ENCODE measurements at places on chromosomes 5 and 9.
A peak's percentile ranks its signal among the peaks of the same experiment; 100 is the strongest.

GRCh38 chr5:83145882-83146331 is 68.6 kb downstream of the XRCC4 start:
- no peaks in the 10 kb centered on the region for H3K27me3 ChIP-seq
- no peaks in the 10 kb centered on the region for H3K36me3 ChIP-seq
- H3K27ac ChIP-seq: no peak overlapping the region

GRCh38 chr5:134120386-134121138 is 6.1 kb downstream of the TCF7 start:
- H3K4me1 ChIP-seq: peaks cover 4% of the 10 kb centered on the region
- H3K4me3 ChIP-seq: peak overlapping the region; percentile 24
- H3K27ac ChIP-seq: no peak overlapping the region
- peaks cover 1% of the 10 kb centered on the region for H3K36me3 ChIP-seq
- DNase-seq: no peak
- H3K27me3 ChIP-seq: peaks cover 10% of the 10 kb centered on the region

- H3K27ac ChIP-seq: no peak overlapping the region
- H3K4me3 ChIP-seq: no peak overlapping the region
- no peak for DNase-seq
- H3K27me3 ChIP-seq: peaks cover 8% of the 10 kb centered on the region
- H3K4me1 ChIP-seq: peaks cover 4% of the 10 kb centered on the region
Measured at GRCh38 chr5:177588413-177588909, 3.5 kb upstream of the TMED9 start.

DNA sequence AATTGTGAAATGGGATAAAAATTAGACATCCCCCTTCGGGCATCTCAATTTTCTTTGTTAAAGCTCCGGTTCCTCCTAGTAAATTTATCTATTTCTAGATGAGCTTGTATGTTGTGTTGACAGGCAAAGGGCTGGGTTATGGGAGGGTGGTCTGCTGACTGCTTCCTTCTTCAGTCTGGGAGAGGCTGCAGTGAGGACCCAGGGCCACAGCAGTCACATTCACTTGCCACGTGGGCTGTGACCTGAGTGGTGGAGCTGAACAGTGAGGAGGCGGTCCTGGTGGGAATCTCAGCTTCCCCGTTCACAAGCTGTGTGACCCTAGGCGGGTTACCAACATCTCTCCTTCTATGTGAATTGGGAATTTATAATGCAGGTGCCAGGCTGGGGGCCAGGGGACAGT is 57.5 kb upstream of the RXRA start:
- no peaks in the 10 kb centered on the region for H3K36me3 ChIP-seq
- no peak overlapping the region for H3K4me3 ChIP-seq
- DNase-seq: no peak
- no peaks in the 10 kb centered on the region for H3K27me3 ChIP-seq
- H3K27ac ChIP-seq: no peak overlapping the region

GRCh38 chr5:120538644-120539043 is 74.5 kb downstream of the PRR16 start:
- no peak overlapping the region for H3K27ac ChIP-seq
- DNase-seq: no peak
- no peaks in the 10 kb centered on the region for H3K27me3 ChIP-seq
- no peaks in the 10 kb centered on the region for H3K36me3 ChIP-seq
- H3K4me3 ChIP-seq: no peak overlapping the region

DNA sequence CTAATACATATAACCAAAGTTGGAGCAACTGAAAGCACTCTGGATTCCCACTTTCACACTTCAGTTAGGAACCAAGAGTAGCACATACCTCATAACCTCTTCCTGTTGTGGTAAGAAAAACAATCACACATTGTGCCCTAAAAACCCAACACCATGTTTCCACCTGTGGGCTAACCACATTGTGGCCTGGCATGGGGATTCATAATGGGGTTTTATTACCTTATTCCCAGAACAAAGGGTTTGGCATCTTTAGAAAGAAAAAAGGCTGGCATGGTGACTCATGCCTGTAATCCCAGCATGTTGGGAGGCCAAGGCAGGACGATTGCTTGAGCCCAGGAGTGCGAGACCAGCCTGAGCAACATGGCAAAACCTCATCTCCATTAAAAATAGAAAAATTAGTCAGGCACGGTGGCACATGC is 60.6 kb downstream of the HSD17B3 start:
- peaks cover 7% of the 10 kb centered on the region for H3K4me1 ChIP-seq
- H3K27me3 ChIP-seq: no peaks in the 10 kb centered on the region
- no peak overlapping the region for H3K27ac ChIP-seq
- DNase-seq: no peak

DNA sequence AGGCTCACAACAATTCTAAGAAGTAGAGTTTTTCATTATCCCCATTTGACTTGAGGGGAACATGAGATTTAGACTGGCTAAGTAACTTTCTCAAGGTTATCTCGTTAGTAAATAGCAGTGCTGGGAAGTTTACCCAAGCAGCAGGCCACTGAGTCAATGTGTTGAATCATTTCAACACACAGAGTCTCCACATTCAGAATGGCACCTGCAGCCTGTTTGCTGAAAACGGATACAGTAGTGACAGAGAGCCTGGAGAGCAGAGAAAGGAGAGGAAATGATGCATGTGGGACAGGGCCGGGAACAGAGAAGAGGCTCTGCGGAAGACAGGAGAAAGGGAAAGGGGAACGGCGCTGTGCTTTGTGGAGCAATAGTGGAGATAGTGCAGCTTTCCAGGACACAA is 33.5 kb upstream of the ZSWIM6 start:
- H3K4me1 ChIP-seq: peaks cover 15% of the 10 kb centered on the region
- DNase-seq: no peak
- H3K27me3 ChIP-seq: no peaks in the 10 kb centered on the region
- H3K4me3 ChIP-seq: no peak overlapping the region
- no peaks in the 10 kb centered on the region for H3K36me3 ChIP-seq

DNA sequence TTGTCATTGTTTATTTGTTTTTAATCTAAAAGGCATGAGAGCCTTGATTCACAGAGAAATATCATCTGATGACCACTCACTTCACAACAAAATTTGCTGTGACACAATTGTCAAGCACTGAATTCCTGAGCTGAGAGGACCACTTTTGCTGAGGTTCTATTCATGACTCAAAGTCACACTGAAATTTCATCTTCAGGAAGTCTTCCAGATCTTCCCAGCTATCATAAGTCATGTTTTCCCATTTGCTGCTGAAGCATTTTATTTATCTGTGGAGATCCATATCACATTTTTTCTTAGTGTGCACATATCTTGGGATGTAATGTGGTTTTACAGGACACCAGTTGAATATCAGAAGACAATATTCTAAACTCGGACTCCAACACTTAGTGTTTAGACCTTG is 255.1 kb upstream of the TRIM32 start:
- no peak overlapping the region for H3K27ac ChIP-seq
- no peak overlapping the region for H3K4me3 ChIP-seq
- no peaks in the 10 kb centered on the region for H3K4me1 ChIP-seq
- no peaks in the 10 kb centered on the region for H3K27me3 ChIP-seq

- no peaks in the 10 kb centered on the region for H3K27me3 ChIP-seq
- peaks cover 4% of the 10 kb centered on the region for H3K4me1 ChIP-seq
- H3K36me3 ChIP-seq: no peaks in the 10 kb centered on the region
- DNase-seq: no peak
Measured at GRCh38 chr9:89929315-89929672, 324.5 kb downstream of the GADD45G start.

- peaks cover 46% of the 10 kb centered on the region for H3K4me1 ChIP-seq
- H3K27ac ChIP-seq: peak overlapping the region; percentile 71
- H3K36me3 ChIP-seq: no peaks in the 10 kb centered on the region
- peak overlapping the region; percentile 87 for H3K4me3 ChIP-seq
- H3K27me3 ChIP-seq: no peaks in the 10 kb centered on the region
Measured at GRCh38 chr9:124259158-124259808, 1.5 kb downstream of the NEK6 start.

DNA sequence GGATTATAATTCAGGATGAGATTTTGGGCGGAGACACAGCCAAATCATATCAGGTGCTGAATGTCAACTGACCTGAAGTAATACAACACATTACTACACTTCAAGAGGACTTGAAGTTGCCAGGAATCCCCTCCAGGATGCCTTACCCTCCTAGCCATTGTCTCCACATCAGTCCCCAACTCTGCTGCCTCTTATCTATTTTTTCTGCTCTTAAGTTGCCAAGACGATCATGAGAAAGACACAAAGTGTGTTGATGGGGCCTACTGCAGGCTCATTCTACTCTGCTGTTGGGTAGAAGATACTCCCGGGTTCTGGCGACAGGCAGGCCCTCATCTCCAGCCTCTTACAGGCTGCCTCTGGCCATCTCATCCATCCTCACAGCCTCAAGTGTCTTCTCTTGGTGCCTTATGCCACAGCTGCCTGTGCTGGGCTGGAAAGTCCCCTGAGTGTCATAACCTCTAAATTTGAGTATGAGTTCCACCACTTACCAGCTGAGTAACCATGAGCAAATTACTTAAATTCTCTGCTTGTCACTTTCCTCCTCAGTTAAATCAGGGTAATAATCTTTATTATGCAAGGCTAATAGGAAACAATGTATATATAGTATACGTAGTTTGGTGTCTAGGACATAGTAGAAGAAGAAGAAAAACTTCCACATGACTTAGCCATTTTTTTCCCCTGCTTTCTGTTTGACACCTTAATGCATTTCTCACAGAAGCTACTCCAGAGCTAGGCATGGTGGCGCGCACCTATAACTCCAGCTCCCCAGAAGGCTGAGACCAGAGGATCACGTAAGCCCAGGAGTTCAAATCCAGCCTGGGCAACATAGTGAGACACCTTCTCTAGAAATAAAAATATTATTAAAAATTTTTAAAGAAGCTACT is 73.0 kb upstream of the SNX2 start:
- H3K36me3 ChIP-seq: no peaks in the 10 kb centered on the region
- peaks cover 4% of the 10 kb centered on the region for H3K4me1 ChIP-seq
- DNase-seq: no peak
- no peak overlapping the region for H3K4me3 ChIP-seq
- H3K27ac ChIP-seq: no peak overlapping the region

DNA sequence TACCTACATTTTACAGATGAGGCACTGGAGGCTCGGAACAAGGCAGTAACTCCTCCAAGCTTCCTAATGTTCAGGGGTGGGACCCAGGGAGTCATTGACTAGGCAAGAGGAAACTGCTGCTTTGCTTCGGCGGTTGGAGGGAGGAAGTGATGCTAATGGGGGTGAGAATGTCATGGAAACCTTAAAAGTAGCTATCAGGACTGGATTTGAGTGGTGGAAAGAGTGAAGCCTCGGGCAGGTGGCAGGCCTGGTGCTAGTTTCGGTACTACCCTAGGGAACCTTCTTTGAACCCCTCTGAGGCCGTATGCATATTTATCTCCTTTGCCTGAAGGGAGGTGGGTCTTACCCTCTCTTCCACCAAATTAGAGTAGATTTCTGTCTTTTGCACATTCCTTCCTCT is 1.6 kb downstream of the BSPRY start:
- H3K36me3 ChIP-seq: no peaks in the 10 kb centered on the region
- DNase-seq: no peak
- no peak overlapping the region for H3K4me3 ChIP-seq
- H3K4me1 ChIP-seq: peaks cover 2% of the 10 kb centered on the region
- no peak overlapping the region for H3K27ac ChIP-seq

- H3K27ac ChIP-seq: no peak overlapping the region
- H3K4me3 ChIP-seq: no peak overlapping the region
- H3K36me3 ChIP-seq: peaks cover 6% of the 10 kb centered on the region
- no peaks in the 10 kb centered on the region for H3K27me3 ChIP-seq
- peaks cover 5% of the 10 kb centered on the region for H3K4me1 ChIP-seq
- DNase-seq: no peak
Measured at GRCh38 chr5:127447827-127448226, 69.6 kb upstream of the PRRC1 start.
